A549 treated with Mapracorat at 1 μM for 4 hours (cell line): ENCODE measurements at places on chromosomes 2 and 18. TPM values are rescaled to one million over a fixed set of nuclear protein-coding genes. Genes with fewer than 3 reads are reported as not detected.

DCC gene
- total RNA-seq = not detected in 5 replicates

PFN4 gene
- 1.1 to 1.9 TPM (median 1.9 TPM) in 5 replicates for total RNA-seq

CRYGC gene
- not detected in 5 replicates for total RNA-seq

IER3IP1 gene
- total RNA-seq = 15.0 to 27.9 TPM (median 17.2 TPM) in 5 replicates

PROKR1 gene
- total RNA-seq = not detected in 5 replicates

ATL2 gene
- total RNA-seq = 43.9 to 60.6 TPM (median 54.0 TPM) in 5 replicates

MARCHF7 gene
- 44.7 to 65.2 TPM (median 55.9 TPM) in 5 replicates for total RNA-seq

PTPRN gene
- total RNA-seq = 1.1 to 1.8 TPM (median 1.3 TPM) in 5 replicates

RTP5 gene
- total RNA-seq = not detected in 5 replicates

ONECUT2 gene
- 0.20 to 0.75 TPM (median 0.33 TPM) in 5 replicates for total RNA-seq

LBH gene
- total RNA-seq = 93.6 to 157 TPM (median 131 TPM) in 5 replicates

CXCR4 gene
- 0.21 to 0.76 TPM (median 0.52 TPM) in 5 replicates for total RNA-seq

BOLL gene
- total RNA-seq = not detected in 5 replicates

PSMA8 gene
- not detected in 5 replicates for total RNA-seq

COL6A3 gene
- 0.11 to 0.47 TPM (median 0.30 TPM) in 5 replicates for total RNA-seq

ASB18 gene
- total RNA-seq = not detected in 5 replicates

KIAA2012 gene
- total RNA-seq = not detected in 5 replicates

STPG4 gene
- not detected in 5 replicates for total RNA-seq

TCF23 gene
- not detected in 5 replicates for total RNA-seq

IL36RN gene
- total RNA-seq = 0.07 to 0.21 TPM in 2 of 5 replicates, not detected in the others

AGXT gene
- total RNA-seq = not detected in 5 replicates

NBEAL1 gene
- total RNA-seq = 2.8 to 4.9 TPM (median 3.7 TPM) in 5 replicates

VPS54 gene
- total RNA-seq = 12.3 to 14.9 TPM (median 14.2 TPM) in 5 replicates

ERBB4 gene
- not detected in 5 replicates for total RNA-seq

CCDC141 gene
- not detected in 5 replicates for total RNA-seq

SERPINB2 gene
- not detected in 5 replicates for total RNA-seq

CD8B2 gene
- total RNA-seq = not detected in 5 replicates

CNTNAP5 gene
- total RNA-seq = not detected in 5 replicates

CCDC74A gene
- 11.8 to 17.2 TPM (median 16.6 TPM) in 5 replicates for total RNA-seq

PELI1 gene
- 0.98 to 1.7 TPM (median 1.3 TPM) in 5 replicates for total RNA-seq

TMEM247 gene
- not detected in 5 replicates for total RNA-seq

NEU4 gene
- total RNA-seq = 0.10 to 0.42 TPM (median 0.21 TPM) in 5 replicates

LIMS4 gene
- total RNA-seq = 0.12 to 0.75 TPM (median 0.57 TPM) in 5 replicates
